Activated CD4-positive, CD25-positive, alpha-beta regulatory T cell treated with anti-CD3 and anti-CD28 coated beads, Interleukin-2, amount 50 U/mL, for 72 hours (primary cell): ENCODE measurements at places on chromosomes 7 and 10.

- no peak for DNase-seq
Measured at GRCh38 chr7:150569245-150569955, 2.2 kb downstream of the GIMAP4 start.

GRCh38 chr7:51316262-51316665, 345 bp downstream of the COBL start:
- no peak for DNase-seq

- DNase-seq, result no peak
Measured at GRCh38 chr7:21020667-21021066, 234.0 kb upstream of the SP8 start.

GRCh38 chr7:159098811-159099655, 45.6 kb downstream of the VIPR2 start:
- peak; percentile 12 for DNase-seq

DNA sequence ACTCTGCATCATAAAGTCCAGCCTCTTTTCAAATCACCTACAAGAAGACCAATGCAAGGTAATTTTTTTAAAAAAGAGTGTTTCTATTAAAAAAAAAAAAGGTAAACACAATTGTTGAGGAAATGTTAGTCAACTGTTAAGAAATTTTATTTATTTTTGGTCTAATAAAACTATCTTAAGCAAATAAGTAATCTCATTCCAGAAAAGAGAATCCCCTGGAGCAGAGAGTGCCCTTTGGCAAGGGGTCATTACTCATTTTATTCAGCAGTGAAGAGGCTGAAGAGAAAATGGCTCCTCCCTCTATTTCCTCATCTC, 63.4 kb upstream of the GSDME start:
- DNase-seq, result no peak

DNA sequence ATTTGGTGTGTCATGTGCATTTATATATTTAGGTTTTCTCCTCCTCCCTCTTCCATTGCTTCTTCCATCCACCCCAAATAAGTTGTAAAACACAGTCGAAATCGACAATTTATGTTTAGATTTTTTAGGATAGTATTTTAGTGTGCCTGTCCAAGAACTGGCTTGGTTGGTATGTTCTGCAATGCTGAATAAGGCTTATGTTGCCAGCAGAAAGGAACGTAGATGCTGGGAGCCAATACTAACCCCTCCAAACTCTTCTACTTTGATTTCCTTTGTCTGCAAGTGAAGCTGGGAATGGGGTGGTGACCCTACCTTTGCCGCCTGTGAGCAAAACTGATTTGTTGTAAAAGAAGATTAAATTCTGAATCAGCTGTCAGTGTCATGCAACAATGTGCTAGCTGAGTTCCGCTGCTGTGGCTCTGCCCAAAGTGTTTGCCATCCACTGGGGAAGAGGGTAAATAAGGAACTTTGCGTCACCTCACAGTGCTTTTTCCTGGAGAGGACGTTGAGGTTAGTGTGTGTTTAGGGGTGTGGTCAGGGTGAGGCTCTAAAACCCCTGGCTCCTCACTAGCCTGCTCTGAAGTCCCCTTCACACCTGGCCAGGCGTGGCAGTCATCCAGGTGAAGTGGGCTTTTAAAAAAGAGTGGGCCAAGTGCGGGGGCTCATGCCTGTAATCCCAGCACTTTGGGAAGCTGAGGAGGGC, 44.4 kb downstream of the TACC2 start:
- no peak for DNase-seq

DNA sequence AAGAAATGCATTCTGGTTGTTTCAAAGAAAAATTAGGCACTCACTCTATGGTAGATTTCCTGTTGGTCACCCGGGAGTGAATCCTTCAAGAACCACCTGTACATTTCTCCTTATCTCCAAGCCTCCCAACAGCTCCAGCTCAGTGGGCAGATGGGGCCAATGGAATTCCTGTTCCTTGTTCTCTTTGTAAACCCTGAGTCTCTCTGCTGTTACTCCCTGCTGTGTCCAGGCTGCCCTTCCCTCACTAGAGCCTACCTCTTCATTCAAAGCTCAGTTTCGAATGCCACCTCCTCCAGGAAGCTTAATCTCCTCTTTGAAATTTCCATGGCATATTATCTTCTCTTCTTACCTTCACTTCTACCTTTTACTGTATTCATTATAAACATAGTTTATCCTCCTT, 3.5 kb upstream of the BMPER start:
- DNase-seq, result no peak

GRCh38 chr7:112510001-112510742, 29.4 kb downstream of the LSMEM1 start:
- DNase-seq, result no peak

GRCh38 chr10:75396631-75397495, 4.7 kb downstream of the ZNF503 start:
- DNase-seq, result no peak

- no peak for DNase-seq
Measured at GRCh38 chr7:108090791-108091460, 39.2 kb downstream of the LAMB4 start.

GRCh38 chr7:36005293-36005692, 147.8 kb upstream of the EEPD1 start:
- DNase-seq, result no peak

- no peak for DNase-seq
Measured at GRCh38 chr7:70504254-70504653, 627.7 kb upstream of the GALNT17 start.

- no peak for DNase-seq
Measured at GRCh38 chr7:40865441-40866233, 730.8 kb downstream of the SUGCT start.

- no peak for DNase-seq
Measured at GRCh38 chr10:125213541-125214282, 53.3 kb upstream of the CTBP2 start.

- no peak for DNase-seq
Measured at GRCh38 chr7:113875224-113875623, 43.6 kb downstream of the PPP1R3A start.

DNA sequence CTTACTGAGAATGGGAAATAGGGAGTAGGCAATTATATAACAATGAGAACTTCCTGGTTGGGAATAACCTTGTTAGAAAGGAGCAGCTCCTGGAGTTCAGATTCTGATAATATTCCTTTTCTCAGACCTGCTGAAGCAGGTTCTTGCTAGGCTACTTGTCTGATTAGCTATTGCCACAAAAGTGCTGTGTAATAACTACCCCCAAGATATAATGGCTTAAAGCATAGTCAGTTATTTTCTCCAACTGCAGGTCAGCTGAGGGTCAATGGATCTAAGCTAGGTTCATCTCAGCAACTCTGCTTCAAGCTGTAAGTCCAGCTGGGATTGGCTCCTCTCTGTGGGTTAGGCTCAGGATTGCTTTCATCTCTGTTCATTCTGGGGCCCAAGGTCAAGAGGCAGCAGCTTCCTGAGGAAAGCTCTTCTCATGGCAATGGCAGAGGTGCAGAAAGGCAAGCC, 9.4 kb upstream of the CNOT4 start:
- DNase-seq, result no peak

DNA sequence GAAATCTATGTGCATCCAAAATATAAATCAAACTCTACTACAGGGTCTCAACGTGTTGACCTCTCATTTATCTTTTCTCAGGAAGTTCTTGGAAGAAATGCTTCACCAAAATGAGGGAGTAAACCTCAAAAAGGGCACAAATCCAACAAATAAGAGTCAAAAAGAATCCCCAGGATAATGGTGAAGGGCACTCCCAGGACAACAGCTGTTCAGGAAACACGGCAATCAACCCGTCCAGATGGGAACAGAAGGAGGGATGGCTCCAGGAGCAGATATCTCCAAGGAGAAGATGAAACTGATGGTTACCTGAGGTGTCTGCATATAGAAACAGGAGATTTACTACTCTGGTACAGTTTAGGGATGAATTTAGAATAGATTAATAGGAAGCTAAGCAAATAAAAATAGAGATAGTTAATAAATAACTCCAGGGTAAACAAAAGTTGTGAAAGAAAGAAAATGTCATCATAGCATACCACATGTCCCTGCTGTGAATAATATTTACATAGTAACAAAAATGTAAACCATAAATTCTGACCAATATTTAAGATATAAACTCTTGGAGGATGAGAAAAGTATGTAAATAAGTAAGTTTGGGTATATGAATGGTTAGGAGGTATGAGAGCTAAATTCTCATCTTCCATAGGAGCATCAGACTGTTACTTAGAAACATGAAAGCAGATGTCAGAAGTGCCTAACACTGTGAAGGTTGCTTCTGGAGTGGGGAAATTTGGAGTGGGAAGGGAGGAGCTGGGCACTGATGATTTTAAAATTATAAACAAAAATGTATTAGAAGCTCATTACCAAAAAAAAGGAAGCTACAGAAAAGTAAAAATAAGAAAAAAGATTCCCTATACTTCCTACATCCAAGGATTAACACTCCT, 237.5 kb upstream of the HPS1 start:
- no peak for DNase-seq

- DNase-seq, result no peak
Measured at GRCh38 chr10:113681533-113682470, 2.1 kb downstream of the CASP7 start.

DNA sequence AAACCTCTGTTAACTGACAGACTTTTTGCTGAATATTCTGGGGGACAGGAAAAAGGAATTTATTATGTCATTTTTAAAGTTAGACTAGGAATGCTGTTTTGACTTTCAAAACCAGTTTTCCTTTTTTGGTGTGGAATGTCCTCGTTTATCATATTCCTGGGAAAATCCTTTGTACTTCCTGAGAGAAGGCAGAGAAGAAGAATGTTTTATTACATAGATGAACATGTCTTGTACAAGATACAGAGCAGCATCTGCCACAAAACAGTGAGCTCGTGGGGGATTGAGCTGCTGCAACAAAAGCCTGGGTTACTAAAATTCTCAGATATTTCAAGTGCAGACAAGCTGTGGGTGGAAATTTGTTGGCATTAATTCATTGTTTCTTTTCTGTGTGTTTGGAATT, 20.2 kb downstream of the MCU start:
- DNase-seq, result no peak

DNA sequence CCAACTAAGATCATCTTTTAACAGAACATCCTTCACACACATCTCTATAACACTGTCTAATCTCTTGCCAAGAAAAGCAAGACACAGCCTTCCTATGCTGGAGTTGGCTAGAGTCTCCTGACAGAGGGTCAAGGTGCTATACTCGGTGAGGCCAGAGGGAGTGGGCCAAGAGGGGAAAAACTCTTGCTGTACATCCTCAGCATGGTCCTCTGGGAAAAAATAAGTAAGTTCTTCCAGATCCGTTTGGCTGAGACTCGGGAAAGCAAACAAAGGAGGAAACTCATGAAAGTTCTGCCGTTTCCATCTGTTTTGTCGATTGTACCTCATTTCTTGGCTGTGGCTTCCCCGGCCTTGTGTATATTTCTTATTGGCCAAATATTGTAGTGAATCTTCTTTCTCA, 33.9 kb downstream of the VWDE start:
- no peak for DNase-seq

DNA sequence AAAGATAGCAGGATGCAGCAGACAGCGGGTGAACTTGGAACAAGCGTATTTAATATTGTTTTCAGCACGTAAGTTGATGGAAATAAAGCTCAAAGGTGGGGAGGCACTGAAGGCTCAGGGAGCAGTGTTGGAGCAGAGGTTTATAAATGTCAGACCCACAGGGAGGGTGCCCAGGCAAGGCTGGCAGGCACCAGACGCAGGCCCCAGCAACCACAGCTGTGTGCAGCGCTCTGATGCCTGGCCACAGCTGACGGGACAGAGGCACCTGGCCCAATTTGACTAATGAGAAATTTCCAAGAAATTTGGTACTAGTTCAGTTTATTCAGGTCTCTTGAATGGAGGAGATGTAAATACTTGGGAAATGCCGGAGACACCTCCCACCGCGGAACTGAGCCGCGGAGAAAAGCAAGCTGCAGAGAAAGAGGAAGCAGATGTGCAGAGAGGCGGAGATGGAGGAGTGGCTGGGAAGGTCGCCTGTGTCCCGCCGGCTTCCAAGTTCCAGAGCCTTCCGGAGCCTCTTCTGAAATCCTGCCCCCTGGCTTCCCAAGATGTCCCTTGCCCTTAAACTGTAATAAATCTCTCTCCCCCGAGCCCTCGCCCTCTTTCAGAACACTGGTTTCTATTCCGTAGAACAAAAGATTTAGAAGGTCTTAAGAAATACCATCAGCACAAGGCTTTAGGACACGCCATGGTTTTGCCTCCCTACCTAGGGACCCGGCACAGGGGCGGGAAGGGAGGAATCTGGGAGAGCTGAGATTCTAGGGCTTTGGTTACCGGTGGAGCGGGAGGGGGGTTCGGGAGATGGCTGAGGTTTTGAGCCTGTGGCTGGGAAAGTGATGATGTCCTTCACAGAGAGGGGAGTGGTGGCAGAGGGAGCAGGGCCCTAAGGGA, 38.4 kb upstream of the PLXNA4 start:
- DNase-seq, result no peak

GRCh38 chr7:25953859-25954258, 198.1 kb upstream of the NFE2L3 start:
- DNase-seq, result no peak

GRCh38 chr10:35780970-35781642, 139.0 kb upstream of the FZD8 start:
- no peak for DNase-seq

GRCh38 chr10:34746094-34746493, 69.0 kb downstream of the PARD3 start:
- DNase-seq, result no peak

DNA sequence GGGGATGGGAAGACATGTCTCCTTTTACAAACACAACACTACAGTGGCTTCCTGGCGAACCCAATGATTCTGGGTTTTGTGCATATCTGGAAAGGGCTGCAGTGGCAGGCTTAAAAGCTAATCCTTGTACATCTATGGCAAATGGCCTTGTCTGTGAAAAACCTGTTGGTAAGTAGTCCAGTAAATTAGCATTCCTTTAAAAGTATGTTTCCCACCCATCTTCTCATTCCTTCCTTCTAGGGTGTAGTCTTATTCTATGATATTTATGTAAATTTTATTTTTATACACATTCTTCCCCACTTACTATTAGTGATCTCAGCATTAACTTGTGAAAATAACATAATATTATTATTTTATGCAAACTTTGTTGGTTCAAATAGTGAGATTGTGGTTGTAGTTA, 206.9 kb downstream of the ATRNL1 start:
- no peak for DNase-seq

- DNase-seq, result no peak
Measured at GRCh38 chr7:50085344-50085743, 7.7 kb downstream of the ZPBP start.

DNA sequence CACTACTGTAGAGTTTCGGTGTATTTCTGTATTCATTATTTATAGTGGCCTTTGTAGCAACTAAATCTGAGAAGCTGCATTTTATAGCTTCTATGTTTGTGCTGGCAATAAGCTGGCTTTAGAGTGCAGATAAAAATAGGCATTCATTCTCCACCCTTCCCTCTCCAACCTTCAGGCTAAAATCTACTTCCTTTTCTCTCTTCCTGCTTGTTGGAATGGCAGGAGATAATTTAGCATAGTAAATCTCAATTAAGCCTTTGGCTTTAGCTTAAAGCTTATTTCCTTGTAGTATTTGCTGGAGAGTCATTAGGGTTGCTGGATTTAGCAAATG, 58.5 kb downstream of the CPVL start:
- no peak for DNase-seq

GRCh38 chr10:23457632-23458417, 18.9 kb downstream of the OTUD1 start:
- no peak for DNase-seq

- no peak for DNase-seq
Measured at GRCh38 chr7:27215356-27215755, 15.5 kb upstream of the HOXA13 start.
